ENCODE measurements at places on chromosomes 6 and 20.

- no peaks in the 10 kb centered on the region for H3K27me3 ChIP-seq
- DNase-seq: no peak
- H3K36me3 ChIP-seq: no peaks in the 10 kb centered on the region
- H3K27ac ChIP-seq: no peak overlapping the region
- no peak overlapping the region for H3K4me3 ChIP-seq
Observed at GRCh38 chr6:81075974-81076373, 676.5 kb downstream of the TENT5A start.

- peaks cover 11% of the 10 kb centered on the region for H3K4me1 ChIP-seq
- peaks cover 5% of the 10 kb centered on the region for H3K36me3 ChIP-seq
- H3K27me3 ChIP-seq: peaks cover 9% of the 10 kb centered on the region
- no peak overlapping the region for H3K4me3 ChIP-seq
- no peak for DNase-seq
Observed at GRCh38 chr20:44552050-44552449, 30.2 kb upstream of the SERINC3 start.

- H3K4me1 ChIP-seq: no peaks in the 10 kb centered on the region
- H3K4me3 ChIP-seq: no peak overlapping the region
- no peak overlapping the region for H3K27ac ChIP-seq
- H3K27me3 ChIP-seq: no peaks in the 10 kb centered on the region
- no peaks in the 10 kb centered on the region for H3K36me3 ChIP-seq
Observed at GRCh38 chr6:66210964-66211363, 503.9 kb upstream of the EYS start.

- DNase-seq: no peak
- H3K36me3 ChIP-seq: no peaks in the 10 kb centered on the region
- no peaks in the 10 kb centered on the region for H3K27me3 ChIP-seq
- peak overlapping the region; percentile 86 for H3K4me3 ChIP-seq
- H3K4me1 ChIP-seq: peaks cover 44% of the 10 kb centered on the region
- H3K27ac ChIP-seq: peak overlapping the region; percentile 85
Observed at GRCh38 chr6:108561742-108562502, 1.2 kb downstream of the FOXO3 start.

- no peak overlapping the region for H3K27ac ChIP-seq
- no peaks in the 10 kb centered on the region for H3K4me1 ChIP-seq
- no peak overlapping the region for H3K4me3 ChIP-seq
- no peaks in the 10 kb centered on the region for H3K27me3 ChIP-seq
- DNase-seq: no peak
Observed at GRCh38 chr6:120764312-120764711, 570.0 kb downstream of the TBC1D32 start.

GRCh38 chr20:22986601-22987000 lies 48.5 kb upstream of the SSTR4 start:
- DNase-seq: no peak
- H3K36me3 ChIP-seq: no peaks in the 10 kb centered on the region
- H3K27ac ChIP-seq: no peak overlapping the region
- H3K4me1 ChIP-seq: no peaks in the 10 kb centered on the region

DNA sequence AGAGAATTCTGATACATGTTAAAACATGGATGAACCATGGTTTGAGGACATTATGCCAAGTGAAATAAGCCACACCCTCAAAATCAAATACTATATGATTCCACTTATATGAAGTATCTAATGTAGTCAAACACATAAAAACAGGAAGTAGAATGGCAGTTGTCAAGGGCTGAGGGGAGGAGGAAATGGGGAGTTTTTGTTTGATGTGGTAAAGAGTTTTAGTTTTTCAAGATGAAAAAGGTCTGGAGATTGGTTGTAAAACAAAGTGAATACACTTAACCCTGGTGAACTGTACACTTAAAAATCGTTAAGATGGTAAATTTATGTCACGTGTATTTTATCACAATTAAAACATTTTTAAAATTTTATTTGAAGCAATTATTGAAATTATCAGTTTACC lies 127.4 kb upstream of the GRIK2 start:
- no peak for DNase-seq
- no peaks in the 10 kb centered on the region for H3K36me3 ChIP-seq
- no peaks in the 10 kb centered on the region for H3K4me1 ChIP-seq
- H3K27ac ChIP-seq: no peak overlapping the region

DNA sequence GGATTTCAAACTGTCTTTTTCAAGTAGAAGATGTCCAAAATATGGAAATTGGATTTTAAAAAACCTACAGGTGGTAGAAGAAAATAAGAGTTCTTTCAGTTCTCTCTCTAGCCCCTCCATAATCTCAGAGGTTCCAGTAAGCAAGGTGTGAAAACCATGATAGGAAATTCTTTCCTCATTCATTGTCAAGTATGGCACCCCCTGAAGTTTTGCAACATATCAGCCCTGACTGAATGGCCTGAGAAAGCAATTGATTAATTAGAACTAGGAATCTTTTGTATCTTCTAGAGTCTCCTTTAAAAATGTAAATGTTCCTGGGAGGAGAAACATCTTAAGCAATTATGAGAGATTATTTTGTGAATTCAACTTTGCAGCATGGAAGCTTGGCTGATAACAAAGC lies 198.7 kb upstream of the STXBP5 start:
- DNase-seq: no peak
- H3K27ac ChIP-seq: no peak overlapping the region
- no peaks in the 10 kb centered on the region for H3K36me3 ChIP-seq
- H3K27me3 ChIP-seq: peaks cover 6% of the 10 kb centered on the region

DNA sequence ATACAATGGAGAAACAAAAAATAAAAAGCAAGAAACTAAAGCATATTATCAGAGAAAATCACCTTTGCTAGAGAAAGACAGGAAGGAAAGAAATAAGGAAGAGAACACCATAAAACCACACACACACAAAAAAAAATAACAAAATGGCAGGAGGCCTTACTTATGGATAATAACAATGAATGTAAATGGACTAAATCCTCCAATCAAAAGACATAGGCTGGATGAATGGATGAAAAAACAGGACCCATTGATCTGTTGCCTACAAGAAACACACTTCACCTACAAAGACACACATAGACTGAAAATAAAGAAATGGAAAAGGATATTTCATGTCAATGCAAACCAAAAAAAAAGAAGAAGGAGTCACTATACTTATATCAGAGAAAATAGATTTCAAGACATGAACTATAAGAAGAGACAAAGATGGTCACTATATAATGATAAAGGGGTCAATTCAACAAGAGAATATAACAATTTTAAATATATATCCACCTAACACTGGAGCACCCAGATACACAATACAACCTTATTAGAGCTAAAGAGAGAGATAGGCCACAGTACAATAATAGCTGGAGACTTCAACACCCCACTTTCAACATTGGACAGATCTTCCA lies 693.6 kb downstream of the HACE1 start:
- no peak overlapping the region for H3K4me3 ChIP-seq
- no peaks in the 10 kb centered on the region for H3K4me1 ChIP-seq
- no peaks in the 10 kb centered on the region for H3K27me3 ChIP-seq
- no peaks in the 10 kb centered on the region for H3K36me3 ChIP-seq
- DNase-seq: no peak
- no peak overlapping the region for H3K27ac ChIP-seq

DNA sequence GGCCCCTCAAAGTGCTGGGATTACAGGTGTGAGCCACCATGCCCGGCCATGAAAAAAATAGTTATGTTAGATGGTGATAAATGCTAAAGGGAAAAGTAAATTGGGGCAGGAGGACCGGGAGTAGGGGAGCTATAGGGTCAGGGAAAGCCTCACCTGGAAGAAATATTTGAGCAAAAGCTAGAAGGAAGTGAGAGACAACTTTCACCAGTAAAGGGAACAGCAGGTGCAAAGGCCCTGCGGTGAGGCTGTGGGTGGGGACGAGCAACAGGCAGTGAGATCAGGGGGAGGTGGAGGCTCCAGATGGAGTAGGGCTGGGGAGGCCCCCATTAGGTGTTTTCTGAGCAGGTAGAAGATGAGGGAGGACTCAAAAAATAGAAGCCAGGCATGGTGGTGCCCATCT lies 16.0 kb downstream of the BCAS4 start:
- peaks cover 4% of the 10 kb centered on the region for H3K36me3 ChIP-seq
- DNase-seq: no peak
- H3K4me3 ChIP-seq: no peak overlapping the region
- no peak overlapping the region for H3K27ac ChIP-seq

- DNase-seq: no peak
- peak overlapping the region; percentile 89 for H3K4me3 ChIP-seq
- H3K36me3 ChIP-seq: peaks cover 11% of the 10 kb centered on the region
Observed at GRCh38 chr6:33192671-33193602, 670 bp upstream of the COL11A2 start.

DNA sequence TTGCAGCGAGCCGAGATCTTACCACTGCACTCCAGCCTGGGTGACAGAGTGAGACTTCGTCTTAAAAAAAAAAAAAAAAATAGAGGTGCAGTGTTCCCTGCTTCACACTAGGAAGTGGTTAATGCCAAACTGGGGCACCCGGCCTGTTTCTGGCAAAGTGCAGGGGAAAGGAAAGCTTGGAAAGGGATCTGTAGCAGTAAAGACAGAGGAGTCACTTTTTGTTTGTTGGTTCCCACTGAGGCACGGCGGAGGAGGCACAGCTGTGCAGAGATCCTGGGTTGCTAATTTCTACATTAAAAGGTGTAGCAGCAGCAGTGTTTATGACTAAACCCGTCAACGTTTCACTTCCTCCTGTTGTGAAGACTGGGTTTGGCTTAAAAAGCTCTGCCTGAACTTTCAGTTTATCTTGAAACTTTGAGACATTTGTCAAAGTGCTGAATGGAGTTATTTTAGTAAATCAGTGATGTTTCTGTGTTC lies 125.6 kb downstream of the CARMIL1 start:
- no peak overlapping the region for H3K27ac ChIP-seq
- H3K4me1 ChIP-seq: peaks cover 5% of the 10 kb centered on the region
- H3K4me3 ChIP-seq: no peak overlapping the region
- H3K36me3 ChIP-seq: peaks cover 2% of the 10 kb centered on the region

- no peaks in the 10 kb centered on the region for H3K27me3 ChIP-seq
- H3K27ac ChIP-seq: peak overlapping the region; percentile 24
- peak; percentile 29 for DNase-seq
Observed at GRCh38 chr6:166512567-166512966, 73.9 kb downstream of the RAMACL start.

DNA sequence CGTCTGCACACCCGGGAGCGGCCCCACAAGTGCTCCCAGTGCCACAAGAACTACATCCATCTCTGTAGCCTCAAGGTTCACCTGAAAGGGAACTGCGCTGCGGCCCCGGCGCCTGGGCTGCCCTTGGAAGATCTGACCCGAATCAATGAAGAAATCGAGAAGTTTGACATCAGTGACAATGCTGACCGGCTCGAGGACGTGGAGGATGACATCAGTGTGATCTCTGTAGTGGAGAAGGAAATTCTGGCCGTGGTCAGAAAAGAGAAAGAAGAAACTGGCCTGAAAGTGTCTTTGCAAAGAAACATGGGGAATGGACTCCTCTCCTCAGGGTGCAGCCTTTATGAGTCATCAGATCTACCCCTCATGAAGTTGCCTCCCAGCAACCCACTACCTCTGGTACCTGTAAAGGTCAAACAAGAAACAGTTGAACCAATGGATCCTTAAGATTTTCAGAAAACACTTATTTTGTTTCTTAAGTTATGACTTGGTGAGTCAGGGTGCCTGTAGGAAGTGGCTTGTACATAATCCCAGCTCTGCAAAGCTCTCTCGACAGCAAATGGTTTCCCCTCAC lies 21.0 kb downstream of the PRDM1 start:
- peaks cover 24% of the 10 kb centered on the region for H3K36me3 ChIP-seq
- H3K27me3 ChIP-seq: no peaks in the 10 kb centered on the region
- no peak for DNase-seq
- H3K27ac ChIP-seq: peak overlapping the region; percentile 86
- peaks cover 53% of the 10 kb centered on the region for H3K4me1 ChIP-seq

GRCh38 chr20:21436205-21436604 lies 38.9 kb upstream of the NKX2-4 start:
- H3K27me3 ChIP-seq: peaks cover 43% of the 10 kb centered on the region
- H3K4me1 ChIP-seq: no peaks in the 10 kb centered on the region
- peaks cover 2% of the 10 kb centered on the region for H3K36me3 ChIP-seq
- no peak overlapping the region for H3K27ac ChIP-seq

DNA sequence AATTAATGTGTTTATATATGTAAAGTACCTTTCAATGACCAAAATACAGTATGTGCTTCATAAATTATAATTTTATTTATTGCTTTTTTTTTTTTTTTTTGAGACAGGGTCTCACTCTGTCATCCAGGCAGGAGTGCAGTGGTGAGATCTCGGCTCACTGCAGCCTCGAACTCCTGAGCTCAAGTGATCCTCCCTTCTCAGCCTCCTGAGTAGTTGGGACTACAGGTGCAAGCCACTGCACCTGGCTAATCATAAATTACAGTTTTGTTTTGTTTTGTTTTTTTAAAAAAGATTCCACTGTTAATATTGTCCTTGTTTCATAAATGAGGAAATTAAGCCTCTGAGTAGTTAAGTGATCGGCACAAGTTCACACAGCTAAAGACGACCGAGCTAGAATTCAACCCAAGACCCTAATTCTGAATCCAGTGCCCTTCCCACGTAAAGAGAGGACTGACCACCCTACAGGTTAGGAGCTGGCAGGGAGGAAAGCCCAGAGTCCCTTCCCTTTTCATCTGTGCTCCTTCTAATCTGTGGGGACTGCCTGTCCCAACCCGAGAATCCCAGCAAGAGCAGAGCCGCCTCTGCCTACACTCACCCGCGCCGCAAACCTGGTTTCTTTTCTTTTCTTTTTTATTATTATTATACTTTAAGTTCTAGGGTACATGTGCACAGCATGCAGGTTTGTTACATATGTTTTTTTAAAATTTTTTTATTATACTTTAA lies 8.5 kb upstream of the GDF5 start:
- no peak for DNase-seq
- no peak overlapping the region for H3K27ac ChIP-seq
- peaks cover 8% of the 10 kb centered on the region for H3K27me3 ChIP-seq
- H3K4me1 ChIP-seq: peaks cover 3% of the 10 kb centered on the region
- H3K36me3 ChIP-seq: peaks cover 4% of the 10 kb centered on the region
- H3K4me3 ChIP-seq: peak overlapping the region; percentile 75

- H3K4me3 ChIP-seq: no peak overlapping the region
- DNase-seq: no peak
- no peak overlapping the region for H3K27ac ChIP-seq
- H3K4me1 ChIP-seq: peaks cover 7% of the 10 kb centered on the region
- peaks cover 28% of the 10 kb centered on the region for H3K27me3 ChIP-seq
Observed at GRCh38 chr6:1498491-1499113, 109.2 kb downstream of the FOXF2 start.

DNA sequence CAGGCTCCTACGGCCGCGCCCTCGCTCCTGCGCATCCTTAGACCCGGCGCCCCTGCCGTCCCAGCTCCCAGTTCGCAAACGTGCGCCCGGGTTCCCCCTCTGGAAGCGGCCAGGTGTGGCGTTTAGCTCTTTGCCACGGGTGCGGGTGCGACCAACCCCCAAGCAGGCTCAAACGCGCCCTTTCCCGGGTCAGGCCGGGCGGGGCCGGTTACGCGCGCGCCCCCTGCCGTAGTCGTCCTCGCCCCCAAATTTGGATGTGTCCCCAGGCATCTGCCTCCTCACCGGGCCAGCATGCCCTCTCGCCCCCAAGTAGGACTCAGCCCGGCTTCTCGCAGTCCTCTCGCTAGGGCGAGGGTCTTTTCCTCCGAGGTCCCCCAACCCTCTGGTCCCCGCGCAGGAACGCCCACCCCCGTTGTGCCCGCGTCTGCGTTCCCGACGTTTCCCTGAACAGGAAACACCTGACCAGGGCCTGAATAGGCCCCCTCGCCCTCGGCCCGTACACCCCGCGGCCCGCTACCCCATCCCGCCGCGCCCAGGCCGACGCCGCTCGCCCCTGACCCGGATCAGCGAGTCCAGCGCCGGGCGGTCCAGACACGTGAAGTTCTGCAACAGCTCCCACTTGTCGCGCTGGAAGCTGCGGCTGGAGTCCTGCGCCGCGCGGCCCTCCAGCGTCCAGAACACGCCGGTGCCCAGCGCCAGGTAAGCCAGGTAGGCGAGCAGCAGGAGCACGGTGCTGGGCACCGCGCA lies 520 bp downstream of the KCNK17 start:
- H3K36me3 ChIP-seq: peaks cover 9% of the 10 kb centered on the region
- DNase-seq: no peak
- peak overlapping the region; percentile 62 for H3K4me3 ChIP-seq
- no peak overlapping the region for H3K27ac ChIP-seq

Data from T-helper 17 cell (primary cell).